ENCODE measurements at places on chromosomes 3 and 15.

DNA sequence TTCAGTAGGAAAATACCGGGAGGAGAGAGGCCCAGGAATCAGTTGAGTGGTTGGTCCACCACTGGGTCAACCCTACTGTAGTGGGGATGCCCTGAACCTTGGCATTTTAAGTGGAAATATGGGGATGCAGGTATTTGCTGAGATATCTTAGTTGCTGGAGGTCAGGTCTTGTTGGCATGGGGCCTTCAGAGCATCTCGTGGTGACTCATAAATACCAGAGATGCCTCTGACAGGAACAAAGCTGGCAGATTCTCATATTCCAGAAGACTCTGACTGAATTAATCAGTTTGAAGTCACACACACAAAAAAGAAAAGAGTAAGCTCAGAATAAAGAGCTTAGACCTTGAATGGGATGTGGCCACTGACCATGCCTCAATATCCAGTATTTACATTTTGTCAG is 91.6 kb downstream of the CACNA2D3 start:
- DNase-seq, result no peak

GRCh38 chr15:54803134-54803808 is 393.5 kb downstream of the RSL24D1 start:
- no peak for DNase-seq

GRCh38 chr3:179853176-179853575 is 183.6 kb downstream of the PEX5L start:
- DNase-seq, result no peak

DNA sequence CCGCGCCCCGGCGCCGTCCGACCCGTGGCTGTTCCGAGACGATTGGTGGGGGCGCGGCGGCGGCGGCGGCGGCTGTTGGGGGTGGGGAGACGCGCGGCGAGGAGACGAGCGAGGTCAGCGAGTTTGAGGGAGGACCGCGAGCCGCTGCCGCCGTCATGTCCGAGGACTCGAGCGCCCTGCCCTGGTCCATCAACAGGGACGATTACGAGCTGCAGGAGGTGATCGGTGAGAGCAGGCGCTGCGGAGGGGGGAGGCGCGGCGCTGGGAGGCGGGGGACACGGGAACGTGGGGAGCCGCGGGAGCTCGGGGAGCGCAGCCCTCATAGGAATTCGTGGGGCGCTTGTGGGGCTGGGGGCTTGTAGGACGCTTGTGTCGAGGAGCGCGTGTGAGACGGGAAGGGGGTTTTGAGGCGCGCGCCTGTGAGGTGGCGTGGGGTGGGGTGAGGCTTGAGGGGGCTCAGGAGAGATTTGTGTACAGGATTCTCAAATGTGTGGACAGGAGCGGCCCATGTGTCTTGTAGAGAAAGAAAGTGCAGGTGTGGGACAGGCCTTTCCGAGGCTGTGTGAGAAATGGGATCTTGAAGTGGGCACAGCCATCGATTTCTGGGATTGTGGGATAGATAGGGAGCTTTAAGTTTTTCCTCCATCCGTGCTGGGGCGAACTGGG is 518 bp downstream of the OXSR1 start:
- DNase-seq, result no peak

DNA sequence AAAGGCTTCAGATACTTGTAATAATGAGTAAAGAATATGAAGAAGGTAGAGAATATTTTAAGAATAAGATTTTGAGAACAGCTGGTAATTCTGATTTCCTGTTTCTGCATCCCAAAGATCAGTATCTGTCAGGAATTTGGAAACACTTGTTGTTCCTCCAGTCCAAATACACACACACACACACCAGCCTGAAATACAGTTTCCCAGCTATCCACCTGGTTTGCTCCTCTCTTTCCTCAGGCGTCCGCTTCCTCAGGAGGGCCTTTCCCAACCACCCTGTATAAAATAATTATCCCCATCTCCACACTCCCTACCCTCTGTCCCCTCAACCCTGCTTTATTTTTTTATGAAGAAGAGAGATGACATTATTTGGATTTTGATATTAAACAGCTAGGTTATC is 2.0 kb upstream of the FSIP1 start:
- no peak for DNase-seq

DNA sequence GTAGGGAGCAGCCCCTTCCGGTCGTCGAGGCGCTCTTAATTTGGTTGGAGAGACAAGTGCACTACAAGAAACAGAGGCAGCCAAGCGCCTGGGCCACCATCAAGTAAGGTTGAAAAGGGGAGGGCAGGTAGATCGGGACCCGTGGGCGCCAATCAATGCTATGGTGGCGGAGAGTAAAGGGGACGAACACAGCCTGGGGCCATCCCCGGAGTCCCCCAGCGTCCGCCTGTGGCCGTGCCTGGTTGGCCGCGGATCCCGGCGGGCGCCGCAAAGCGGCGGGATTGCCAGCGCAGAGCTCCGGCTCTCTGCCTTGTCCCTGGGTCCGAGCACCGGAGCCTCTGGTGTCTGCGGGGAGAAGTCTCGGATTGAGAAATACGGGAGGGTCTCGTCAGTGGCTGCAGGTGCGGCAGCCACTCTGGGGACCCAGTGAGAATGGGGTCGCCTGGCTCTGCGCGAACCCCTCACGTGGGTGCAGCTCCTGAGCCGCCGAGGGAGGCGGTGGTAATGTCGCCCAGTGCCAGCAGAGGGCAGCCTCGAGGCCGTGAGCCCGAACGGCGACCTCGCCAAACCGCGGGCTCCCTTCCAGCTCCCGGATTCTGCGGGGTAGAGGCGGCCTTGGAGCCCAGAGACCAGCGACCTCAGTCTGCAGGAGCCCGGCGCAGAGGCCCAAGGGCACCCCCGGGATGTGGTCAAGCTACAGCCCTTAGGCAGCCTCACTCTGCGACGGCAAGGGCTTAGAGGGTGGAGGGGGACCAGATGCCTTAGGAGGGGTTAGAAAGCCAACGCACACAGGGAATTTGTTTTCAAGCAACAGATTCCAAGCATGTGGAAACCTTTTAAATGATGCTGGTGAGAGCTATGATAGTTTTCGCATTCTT is 10.8 kb downstream of the FOXL2 start:
- DNase-seq, result peak; percentile 21

- peak; percentile 11 for DNase-seq
Observed at GRCh38 chr3:12040902-12041301, 36.7 kb downstream of the SYN2 start.

- DNase-seq, result no peak
Observed at GRCh38 chr3:59436164-59436958, 386.5 kb upstream of the CFAP20DC start.

- DNase-seq, result no peak
Observed at GRCh38 chr3:198030125-198030524, 70.1 kb downstream of the LMLN start.

DNA sequence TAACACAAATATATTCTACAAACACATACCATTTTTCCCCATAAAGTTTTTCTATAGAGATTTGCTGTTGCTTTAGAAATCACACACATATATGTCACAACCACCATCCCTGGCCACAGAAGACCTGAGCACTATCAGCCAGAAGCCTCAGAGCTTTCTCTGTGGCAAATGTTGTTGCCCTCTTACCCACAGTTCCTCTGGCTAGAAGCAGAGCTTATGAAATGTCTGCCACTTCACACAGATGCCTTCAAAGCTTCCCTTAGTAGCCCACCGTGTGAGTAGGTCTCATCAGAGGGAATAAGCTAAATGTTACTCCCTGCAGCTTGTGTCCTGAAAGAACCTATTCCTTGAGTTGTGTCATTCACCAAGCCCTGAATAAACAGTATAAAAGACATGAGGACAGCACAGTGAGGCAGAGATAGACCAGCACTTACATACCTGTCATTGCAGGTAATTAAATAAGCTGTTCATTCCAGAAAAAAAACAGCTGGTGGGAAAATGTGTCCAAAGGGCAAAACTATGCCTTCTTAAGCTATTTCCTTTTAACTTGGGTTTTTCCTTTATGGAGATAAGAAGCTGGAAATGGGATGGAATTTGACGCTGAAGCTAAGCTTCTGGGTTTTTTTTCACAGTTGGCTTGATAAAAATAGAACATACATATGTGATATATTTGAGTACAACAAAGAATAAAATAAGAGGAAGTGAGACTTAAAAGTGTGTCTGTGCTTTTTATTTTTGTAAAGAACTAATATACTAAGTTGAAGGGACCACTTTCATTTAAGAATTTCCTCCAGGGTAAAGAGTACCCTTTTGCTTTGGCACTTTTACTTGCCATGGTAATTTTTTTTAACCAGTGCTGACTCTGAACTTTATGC is 391.4 kb downstream of the KCNH8 start:
- DNase-seq, result no peak

- DNase-seq, result no peak
Observed at GRCh38 chr3:183487896-183488295, 59.5 kb upstream of the MCF2L2 start.

GRCh38 chr3:88114878-88115549 is 34.7 kb upstream of the C3orf38 start:
- DNase-seq, result no peak

DNA sequence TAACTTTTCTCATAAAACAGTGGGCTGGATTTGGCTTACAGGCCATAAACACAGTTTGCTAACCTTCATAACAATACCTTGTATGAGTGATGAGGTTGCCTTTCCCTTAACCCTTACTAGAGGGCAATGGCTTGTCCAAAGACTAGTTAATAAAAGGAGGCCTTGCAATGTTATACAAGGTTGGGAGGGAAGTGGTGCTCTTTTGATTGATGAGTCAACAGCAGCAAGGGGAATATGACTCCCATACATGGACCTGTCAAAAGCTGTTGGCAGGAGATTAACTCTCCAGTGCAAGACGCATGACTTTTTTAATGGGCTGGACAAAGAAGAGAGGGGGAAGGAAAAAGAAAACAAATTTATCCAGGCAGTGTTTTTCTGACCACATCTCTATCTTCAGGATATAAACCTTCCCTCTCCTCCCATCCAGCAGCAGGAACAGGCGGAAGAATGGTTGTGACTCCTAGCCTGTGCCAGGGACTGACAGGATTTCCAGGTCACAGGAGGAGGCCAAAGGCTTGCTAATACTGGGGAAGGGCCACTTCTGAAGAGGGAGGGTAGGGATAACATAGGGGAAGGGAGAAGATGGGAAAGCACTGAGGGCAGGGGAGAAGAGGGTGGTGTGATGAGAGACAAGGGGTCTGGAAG is 35.2 kb upstream of the ARL14 start:
- DNase-seq, result no peak

GRCh38 chr15:50778086-50778485 is 12.6 kb upstream of the SPPL2A start:
- no peak for DNase-seq

Measured in NCI-H524 treated with DMSO at 0.1 percent for 48 hours (cell line).